Hematopoietic multipotent progenitor cell (in vitro differentiated cells): ENCODE measurements at places on chromosomes 7 and 10.

DNA sequence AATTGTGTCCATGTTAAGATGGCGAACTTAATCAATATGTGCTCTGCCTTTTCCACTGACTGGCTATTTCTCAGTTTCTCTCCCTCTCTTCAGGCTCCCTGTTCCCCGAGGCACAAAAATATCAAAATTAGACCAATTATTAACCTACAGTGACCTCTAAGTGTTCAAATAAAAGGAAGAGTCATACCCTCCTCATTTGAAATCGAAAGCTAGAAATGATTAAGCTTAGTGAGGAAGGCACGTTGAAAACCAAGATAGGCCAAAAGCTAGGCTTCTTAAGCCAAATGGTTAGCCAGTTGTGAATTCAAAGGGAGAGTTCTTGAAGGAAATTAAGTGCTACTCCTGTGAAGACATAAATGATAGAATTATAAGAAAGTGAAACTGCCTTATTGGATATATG lies 81.1 kb upstream of the MBL2 start:
- DNase-seq, result no peak

DNA sequence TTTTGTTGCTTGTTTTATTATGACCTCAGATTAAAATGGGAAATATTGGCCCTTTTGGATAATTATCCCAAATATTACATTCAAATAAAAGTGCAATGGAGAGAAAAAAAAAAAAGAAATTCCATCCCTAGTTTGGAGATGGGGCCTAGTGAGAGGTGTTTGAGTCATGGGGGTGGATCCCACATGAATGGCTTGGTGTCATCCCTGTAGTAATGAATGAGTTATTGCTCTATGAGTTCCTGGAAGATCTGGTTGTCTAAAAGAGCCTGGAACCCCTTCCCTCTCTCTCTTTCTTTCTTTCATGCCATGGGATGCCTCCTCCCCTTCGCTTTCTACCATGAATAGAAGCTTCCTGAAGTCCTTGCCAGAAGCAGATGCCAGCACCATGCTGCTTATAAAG lies 44.3 kb downstream of the MSRB2 start:
- no peak for DNase-seq

DNA sequence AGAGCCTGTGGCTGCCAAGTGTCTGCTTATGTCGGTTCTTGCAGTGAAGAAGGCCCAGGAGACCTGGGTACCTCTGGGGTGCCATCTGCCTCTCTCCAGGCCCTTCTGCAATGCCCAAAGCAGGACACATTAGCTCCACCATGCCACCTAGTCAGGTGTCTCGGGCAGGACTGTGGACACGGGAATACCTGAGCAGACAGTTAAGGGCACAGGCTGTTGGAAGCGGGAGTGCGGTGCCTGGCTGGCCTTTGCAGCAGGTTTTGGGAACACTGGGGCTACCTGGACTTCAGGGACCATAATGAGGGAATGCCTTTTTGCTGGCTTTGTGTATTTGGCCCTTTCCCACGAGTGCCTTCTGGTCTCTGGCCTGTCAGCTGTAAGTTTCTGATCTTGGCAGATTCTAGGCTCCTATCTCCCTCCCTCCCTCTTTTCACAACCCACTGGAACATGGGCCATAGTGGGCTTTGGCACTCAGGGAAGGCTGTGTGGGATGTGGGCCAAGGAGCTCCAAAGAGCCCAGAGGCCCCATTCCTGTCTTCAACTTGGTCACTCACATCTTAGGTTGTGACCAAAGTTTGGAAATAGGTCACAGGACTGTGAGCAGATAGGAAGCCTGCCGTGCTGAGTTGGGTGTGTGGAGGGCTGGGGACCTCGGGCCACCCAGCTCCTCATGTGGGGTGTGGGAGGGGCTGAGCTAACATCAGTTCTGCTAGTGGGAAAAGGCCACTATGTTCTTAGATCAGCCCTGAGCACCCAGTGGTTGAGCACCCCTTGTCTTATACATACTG lies 41.5 kb upstream of the CXCL12 start:
- no peak for DNase-seq

GRCh38 chr10:106076496-106076895 lies 1088.0 kb downstream of the SORCS1 start:
- DNase-seq, result no peak

- DNase-seq, result no peak
Measured at GRCh38 chr10:113665352-113665751, 1.5 kb upstream of the NRAP start.

DNA sequence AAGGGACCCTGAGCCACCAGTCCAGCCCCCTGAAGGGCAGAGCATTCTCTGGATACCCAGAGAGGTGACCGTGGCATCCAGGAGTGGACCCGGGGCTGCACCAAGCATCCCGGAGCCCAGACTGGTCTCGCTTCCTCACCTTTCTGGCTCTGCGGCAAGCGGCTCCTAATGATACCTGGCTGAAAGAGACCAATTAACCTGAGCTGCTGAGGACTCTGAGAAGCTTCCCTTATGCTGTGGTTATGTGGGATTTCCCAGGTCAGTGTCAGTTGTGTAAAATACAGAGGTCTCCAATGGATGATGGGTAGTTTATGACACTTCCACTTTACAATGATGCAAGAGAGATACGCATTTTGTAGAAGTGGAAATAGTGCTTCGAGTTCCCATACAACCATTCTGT lies 51.5 kb downstream of the PFKFB3 start:
- DNase-seq, result no peak
